NCI-H1694 (cell line): ENCODE measurements at places on chromosomes 7 and 10.

GRCh38 chr10:34916314-34916713, 101.2 kb upstream of the PARD3 start:
- DNase-seq: peak; percentile 49

DNA sequence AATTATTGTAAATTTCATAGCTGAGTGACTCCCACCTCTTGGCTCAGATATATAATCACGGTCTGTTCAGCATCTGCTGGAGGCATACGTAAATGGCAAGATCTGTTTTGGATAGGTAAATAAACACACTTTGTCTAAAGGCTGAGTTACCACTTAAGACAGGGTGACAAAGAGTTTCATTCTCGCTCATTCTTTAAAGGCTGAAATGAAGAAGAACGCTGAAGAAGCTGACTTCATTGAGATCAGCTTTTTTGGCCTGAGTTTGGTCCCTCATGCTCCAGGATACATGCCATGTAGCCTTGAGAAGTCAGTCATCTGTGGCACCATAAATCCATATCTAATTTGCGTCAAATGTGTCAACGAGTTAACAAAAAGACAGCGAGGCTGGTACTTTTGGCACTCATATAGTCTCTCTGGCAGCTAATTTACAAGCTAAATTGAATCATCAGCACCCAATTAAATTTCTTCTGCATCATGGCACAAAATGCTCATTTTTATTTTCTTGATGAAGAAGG, 309.9 kb downstream of the GPAM start:
- peak; percentile 15 for DNase-seq

GRCh38 chr10:21368022-21368582, 157.4 kb downstream of the SKIDA1 start:
- no peak for DNase-seq

GRCh38 chr7:38223306-38223705, 45.3 kb downstream of the STARD3NL start:
- no peak for DNase-seq

GRCh38 chr10:131556061-131556896, 244.8 kb upstream of the TCERG1L start:
- DNase-seq: no peak

DNA sequence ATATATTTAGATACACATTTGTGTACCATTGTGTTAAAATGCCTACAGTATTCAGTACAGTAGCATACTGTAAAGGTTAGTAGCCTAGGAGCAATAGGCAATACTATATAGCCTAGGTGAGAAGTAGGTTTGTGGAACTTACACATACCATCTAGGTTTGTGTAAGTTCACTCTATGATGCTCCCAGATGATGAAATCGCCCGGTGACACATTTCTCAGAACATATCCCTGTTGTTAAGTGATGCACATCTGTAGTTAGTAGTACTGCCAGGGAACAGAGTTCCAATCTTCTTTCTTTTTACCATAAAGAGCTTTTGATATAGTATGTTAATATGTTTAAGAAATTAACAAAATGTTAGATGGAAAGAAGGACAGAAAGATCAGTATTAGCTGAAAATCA, 138.2 kb downstream of the SNX13 start:
- no peak for DNase-seq

DNA sequence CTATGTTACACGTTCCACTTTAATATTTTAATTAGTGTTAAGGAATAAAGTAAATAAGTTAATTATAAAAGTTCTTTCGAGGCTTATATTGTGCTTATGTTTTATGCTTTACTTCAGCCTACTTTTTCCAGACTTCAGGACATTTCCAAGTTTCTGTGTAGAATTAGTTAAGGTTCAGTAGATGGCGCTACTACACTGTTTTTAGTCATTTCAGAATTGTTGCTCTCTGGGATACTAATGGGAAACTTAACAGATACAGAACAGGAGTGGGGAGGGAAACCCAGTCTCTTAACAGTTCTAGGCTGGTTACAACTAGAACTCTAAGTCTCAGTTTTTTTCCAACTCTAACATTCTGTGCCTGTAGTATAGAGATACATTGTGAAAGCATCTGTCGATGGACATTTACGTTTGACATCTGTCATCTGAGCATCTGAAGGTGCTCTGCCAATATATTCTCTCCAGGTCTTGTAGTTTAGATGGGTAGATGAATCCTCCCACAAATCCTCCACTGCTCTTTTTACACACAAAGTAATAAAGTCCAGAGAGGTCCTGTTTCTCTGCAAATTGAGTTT, 56.8 kb upstream of the FAM171A1 start:
- peak; percentile 32 for DNase-seq

DNA sequence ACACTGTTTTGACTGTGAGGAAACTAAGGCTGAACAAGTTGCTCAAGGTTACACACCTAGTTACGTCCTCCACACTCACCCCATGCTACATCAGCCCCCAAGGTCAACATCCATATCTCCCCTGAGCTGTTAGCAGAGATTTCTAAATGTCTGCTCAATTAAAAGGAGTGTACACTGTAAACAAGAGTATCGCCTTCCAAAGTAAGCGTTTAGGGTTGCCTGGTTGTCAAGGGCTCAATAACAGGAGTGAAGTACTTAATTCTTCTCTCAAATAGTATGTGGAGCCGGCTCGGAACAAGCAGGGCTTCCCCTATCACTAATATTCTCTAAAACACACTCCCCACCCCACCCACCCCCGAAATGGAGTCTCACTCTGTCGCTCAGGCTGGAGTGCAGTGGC, 412.8 kb upstream of the GALNT17 start:
- DNase-seq: no peak

DNA sequence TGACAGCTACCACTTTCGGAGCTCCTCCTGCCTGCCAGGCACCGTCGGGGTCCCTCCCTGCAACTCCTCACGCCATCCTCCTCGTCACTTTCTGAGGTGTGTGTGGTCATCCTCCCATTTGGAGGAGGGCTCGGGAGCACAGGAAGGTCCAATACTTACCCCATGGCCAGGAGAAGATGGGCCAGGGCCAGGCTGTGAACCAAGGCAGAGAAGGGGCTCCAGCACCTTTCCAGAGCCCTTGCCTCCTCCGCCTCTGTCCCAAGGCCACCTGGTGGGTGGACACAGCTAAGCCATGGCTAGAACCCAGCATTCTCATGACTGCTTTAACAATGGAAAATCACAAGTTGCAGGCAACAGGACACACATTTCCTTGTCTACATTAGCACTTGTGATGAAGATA, 215.5 kb downstream of the TCERG1L start:
- DNase-seq: no peak

GRCh38 chr7:22301790-22302189, 55.2 kb downstream of the RAPGEF5 start:
- no peak for DNase-seq

- DNase-seq: no peak
Measured at GRCh38 chr10:105189463-105189800, 548.3 kb downstream of the SORCS3 start.

GRCh38 chr7:81244224-81244623, 325.4 kb upstream of the SEMA3C start:
- DNase-seq: no peak

- no peak for DNase-seq
Measured at GRCh38 chr7:6437251-6437650, 10.5 kb downstream of the DAGLB start.

- no peak for DNase-seq
Measured at GRCh38 chr7:71238581-71239295, 106.8 kb downstream of the GALNT17 start.

GRCh38 chr7:140610204-140611165, 30.1 kb downstream of the DENND2A start:
- DNase-seq: no peak

GRCh38 chr10:13018171-13018570, 16.7 kb upstream of the CCDC3 start:
- no peak for DNase-seq

DNA sequence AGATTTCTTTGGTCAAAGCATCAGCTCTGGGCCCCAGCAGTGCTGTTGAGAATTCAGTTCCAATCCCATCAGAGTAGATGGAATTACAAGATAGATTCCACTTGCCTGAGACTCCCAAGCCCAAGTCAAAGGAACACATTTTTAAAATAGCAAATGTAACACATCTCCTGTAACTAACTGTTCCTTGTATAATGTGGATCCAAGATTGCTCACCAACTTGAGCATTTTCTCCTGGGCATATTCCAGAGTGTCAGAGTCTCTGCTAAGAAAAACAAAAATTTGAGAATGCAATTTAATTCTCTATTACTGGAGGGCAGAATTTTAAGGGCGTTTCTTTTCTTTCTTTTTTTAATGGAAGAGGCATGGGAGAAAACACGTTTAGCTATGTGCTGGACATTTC, 136.7 kb downstream of the NEBL start:
- no peak for DNase-seq

- DNase-seq: no peak
Measured at GRCh38 chr10:124563320-124564040, 101.9 kb downstream of the LHPP start.

- DNase-seq: no peak
Measured at GRCh38 chr7:2165239-2165609, 67.5 kb downstream of the MAD1L1 start.

- no peak for DNase-seq
Measured at GRCh38 chr10:91317541-91317940, 92.6 kb upstream of the HECTD2 start.

DNA sequence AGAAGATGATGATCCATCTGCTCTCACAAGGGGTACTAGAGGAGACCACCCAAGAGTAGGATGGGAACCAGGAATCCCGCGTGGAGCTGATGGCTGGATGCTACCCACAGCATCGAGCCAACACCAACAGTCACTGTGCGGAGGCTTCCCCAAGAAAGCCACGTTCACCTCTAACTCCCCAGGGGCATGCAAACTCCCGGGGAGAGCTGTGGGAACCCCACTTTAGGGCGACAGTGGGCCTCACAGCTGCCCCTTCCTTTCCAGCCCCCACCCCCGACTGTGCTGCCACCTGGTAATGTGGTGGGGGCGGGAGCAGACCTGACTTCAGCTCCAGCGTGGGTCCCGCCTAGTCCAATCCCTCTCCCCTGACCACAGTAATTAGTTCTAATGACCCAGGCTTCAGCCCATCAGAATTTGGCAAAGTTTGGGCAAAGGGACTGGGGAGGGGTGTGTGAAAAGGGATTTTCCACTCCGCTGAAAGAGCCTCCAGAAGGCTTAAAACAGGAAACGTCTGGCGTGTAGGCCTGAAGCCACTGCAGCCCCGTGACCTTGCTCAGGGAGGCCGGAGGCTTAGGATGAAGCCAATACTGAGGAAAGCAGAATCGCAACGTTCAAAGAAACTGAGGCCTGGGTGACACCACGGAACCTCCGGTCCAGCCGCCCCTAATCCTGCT, 20.3 kb downstream of the ASB13 start:
- no peak for DNase-seq

- peak; percentile 13 for DNase-seq
Measured at GRCh38 chr10:101244321-101245050, 15.2 kb upstream of the LBX1 start.

DNA sequence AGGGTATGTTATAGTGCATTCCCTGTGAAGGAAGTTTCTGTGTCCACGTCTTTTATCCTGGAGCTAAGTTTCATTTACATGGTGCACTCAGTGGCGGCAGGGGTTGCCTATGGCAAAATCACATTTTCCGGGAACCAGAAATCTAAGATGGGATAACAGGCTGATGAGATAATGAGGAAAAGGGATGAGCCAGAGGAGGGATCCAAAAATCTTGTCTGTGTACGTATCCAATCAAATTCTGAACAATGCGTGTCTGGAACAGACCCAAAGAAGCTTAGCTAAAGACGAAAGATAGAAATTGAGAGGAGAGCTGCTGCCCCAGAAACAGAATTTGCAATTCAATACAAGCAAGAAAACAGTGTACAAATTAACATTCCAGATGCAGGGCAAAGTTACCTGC, 16.1 kb downstream of the LANCL2 start:
- no peak for DNase-seq

DNA sequence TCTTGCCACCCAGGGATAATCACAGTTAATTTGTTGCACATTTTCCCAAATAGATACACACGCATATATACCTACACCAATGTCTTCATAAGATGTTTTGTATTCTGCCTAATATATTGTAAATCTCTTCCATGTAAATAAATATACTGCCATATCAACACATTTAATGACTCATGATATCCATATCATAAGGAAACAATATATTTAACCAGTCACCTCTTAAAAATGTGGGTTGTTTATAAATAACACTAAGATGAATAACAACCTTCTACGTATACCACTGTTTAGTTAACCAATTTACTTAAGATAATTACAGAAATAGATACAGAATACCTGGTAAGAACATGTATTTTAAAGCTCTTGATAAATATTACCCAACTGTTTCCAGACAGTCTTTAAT, 38.2 kb downstream of the ELAPOR2 start:
- no peak for DNase-seq

GRCh38 chr10:89295597-89295996, 6.2 kb upstream of the IFIT2 start:
- no peak for DNase-seq

DNA sequence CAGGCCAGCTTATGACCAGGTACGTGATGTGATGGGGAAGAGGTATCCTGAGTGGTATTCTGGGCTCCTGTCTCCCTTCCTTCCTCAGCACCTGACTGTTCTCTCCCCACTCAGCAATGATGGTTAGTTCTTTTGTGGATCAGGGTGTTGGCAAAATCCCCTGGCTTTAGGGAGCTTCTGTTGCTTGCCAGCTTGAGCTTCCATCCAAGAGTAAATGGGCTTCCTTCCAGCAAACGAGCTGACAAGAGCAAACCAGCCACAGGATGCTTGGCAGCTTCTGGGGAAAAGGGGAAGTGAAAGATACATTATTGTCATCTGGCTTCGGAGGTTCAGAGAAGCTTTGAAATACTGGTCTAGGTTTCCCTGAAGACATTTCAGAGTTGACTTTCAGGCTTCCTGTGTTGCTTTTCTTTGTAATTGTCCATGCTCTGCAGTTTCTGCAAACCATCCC, 5.2 kb downstream of the DUSP5 start:
- DNase-seq: peak; percentile 91

DNA sequence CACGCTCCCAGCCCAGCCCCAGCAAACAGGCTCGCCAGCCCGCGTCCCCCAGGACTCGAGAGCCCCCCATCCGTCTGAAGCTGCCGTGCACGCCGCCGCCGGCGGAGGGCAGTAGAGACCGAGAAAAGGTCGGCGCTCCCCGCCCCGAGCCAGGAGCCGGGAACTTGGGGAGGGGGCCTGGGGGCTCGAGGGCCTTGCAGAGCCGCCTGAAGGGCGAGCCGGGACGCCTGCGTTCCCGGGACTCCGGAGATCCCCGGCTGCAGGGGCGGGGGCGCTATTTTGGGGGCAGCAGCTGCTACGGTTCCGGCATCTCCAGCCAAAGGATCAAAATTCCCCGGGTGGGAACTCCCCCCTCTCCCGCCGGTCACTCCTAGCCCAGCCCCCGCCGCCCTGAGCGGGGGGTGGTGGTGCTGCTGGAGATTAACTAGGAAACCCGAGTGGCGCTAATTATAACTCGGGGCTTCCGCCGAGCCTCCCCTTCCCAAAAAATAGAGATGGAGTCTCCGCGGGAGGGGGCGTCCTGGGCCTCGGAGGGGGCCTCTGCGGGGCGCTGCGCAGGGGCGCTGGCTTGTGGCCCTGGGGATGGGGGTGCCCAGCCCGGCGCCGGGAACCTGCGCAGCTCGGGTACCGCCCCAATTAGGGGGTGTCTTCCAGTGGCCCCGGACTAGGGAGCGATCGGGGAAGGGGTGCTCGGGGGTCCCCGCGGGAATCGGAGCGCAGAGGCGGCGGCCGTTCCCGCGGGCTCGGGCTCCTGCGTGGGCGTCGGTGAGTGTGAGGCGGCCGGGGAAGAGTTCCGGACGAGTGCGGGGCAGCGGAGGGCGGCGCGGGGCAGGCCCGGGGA, 608 bp downstream of the ACHE start:
- peak; percentile 22 for DNase-seq

GRCh38 chr7:65239707-65240352, 133.8 kb upstream of the ZNF92 start:
- DNase-seq: no peak

GRCh38 chr7:141221007-141221612, 147.2 kb downstream of the TMEM178B start:
- DNase-seq: no peak

GRCh38 chr10:25701652-25702051, 232.4 kb upstream of the MYO3A start:
- DNase-seq: no peak
